H7 (cell line): ENCODE measurements at places on chromosomes 5 and 9. TPM values are rescaled to one million over a fixed set of nuclear protein-coding genes. Genes with fewer than 3 reads are reported as not detected.

The EMB gene
- 18.5 and 23.9 TPM in 2 replicates for total RNA-seq

The BTF3 gene
- total RNA-seq: 347 and 420 TPM in 2 replicates

The SLC34A1 gene
- total RNA-seq: not detected in 2 replicates

The BTNL3 gene
- not detected in 2 replicates for total RNA-seq

The SPINK6 gene
- total RNA-seq: not detected in 2 replicates

The KCNIP1 gene
- total RNA-seq: 0.33 and 0.48 TPM in 2 replicates

The THBS4 gene
- 3.1 and 3.4 TPM in 2 replicates for total RNA-seq

The SGCD gene
- total RNA-seq: 0.04 TPM in 1 of 2 replicates, not detected in the other

The SHC3 gene
- 8.2 and 13.2 TPM in 2 replicates for total RNA-seq
